ENCODE measurements at places on chromosomes 16 and 17. TPM values are rescaled to one million over a fixed set of nuclear protein-coding genes. Genes with fewer than 3 reads are reported as not detected.

- H3K36me3 ChIP-seq: no peaks in the 10 kb centered on the region
- DNase-seq: no peak
- peaks cover 31% of the 10 kb centered on the region for H3K4me1 ChIP-seq
- peaks cover 17% of the 10 kb centered on the region for H3K27me3 ChIP-seq
These were observed 4.4 kb downstream of the TEDC2 start for GRCh38 chr16:2464333-2464732.

- H3K27me3 ChIP-seq: no peaks in the 10 kb centered on the region
- H3K27ac ChIP-seq: no peak overlapping the region
- no peak for DNase-seq
- H3K36me3 ChIP-seq: no peaks in the 10 kb centered on the region
These were observed 460.4 kb upstream of the DYNLRB2 start for GRCh38 chr16:80080287-80080851.

The SLC12A3 gene
- total RNA-seq: 5.3 TPM

DNA sequence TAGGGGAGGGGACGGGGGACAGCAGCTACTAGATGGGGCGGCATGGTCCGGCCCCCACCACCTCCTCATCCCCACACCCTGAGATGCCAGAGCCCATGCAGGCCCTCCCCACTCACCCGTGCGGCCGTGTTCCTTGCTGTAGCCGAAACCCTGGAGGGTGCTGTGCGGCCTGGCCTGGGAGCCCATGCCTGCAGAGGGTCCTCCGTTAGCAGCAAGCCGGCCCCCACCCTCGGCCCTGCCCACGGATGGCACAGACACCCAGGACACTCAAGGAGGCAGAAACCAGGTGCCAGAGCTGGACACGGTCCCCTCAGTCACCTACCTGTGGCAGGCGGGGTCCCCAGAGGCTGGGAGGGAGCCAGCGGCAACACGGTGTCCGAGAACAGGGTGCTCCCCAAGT lies 5.5 kb downstream of the TEPSIN start:
- H3K27me3 ChIP-seq: no peaks in the 10 kb centered on the region
- no peak overlapping the region for H3K27ac ChIP-seq
- H3K4me3 ChIP-seq: no peak overlapping the region
- no peaks in the 10 kb centered on the region for H3K36me3 ChIP-seq

DNA sequence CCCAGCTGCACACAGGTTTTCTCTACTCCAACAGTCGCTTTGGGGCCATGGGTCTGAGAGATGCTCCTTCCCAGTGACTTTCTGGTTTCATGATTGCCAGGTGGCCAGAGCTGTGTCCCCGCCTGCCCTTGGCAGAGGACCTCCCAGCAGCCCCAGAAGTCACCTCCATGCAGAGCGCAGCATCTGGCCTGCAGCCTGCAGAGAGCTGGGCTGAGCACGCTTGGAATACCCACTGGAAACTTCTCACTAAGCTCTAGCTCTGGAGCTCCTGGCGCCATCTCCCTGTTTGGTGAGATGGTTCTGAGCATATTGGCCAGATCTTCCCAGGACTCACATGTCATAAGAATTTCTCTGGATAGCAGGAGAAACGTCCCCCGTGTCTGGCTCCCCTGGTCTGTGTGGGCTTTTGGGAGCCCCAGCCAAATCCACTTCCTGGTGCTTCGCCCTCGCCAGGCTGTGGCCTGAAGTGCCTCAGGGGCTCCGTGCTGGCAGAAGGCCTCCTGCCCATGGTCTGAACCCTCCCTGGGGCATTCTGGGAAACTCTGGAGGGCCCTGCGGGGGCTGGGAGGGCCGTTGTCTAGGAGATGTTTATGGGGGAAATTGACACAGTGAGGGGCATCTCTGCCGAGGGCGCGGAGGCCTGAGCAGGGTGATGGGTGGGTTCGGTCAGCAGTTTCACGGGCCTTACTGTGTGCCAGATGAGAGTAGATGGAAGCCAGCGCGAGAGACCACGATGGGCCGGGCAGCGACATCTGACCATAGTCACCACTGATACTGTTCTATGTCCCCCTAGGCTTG lies 73.2 kb upstream of the CIBAR2 start:
- no peaks in the 10 kb centered on the region for H3K27me3 ChIP-seq
- H3K4me1 ChIP-seq: no peaks in the 10 kb centered on the region
- no peak overlapping the region for H3K4me3 ChIP-seq
- no peak overlapping the region for H3K27ac ChIP-seq

The PYDC1 gene
- not detected for total RNA-seq

GRCh38 chr16:19186408-19186807 lies 18.4 kb downstream of the SYT17 start:
- no peak for DNase-seq
- no peak overlapping the region for H3K4me3 ChIP-seq
- H3K4me1 ChIP-seq: no peaks in the 10 kb centered on the region
- no peaks in the 10 kb centered on the region for H3K27me3 ChIP-seq
- H3K27ac ChIP-seq: no peak overlapping the region

DNA sequence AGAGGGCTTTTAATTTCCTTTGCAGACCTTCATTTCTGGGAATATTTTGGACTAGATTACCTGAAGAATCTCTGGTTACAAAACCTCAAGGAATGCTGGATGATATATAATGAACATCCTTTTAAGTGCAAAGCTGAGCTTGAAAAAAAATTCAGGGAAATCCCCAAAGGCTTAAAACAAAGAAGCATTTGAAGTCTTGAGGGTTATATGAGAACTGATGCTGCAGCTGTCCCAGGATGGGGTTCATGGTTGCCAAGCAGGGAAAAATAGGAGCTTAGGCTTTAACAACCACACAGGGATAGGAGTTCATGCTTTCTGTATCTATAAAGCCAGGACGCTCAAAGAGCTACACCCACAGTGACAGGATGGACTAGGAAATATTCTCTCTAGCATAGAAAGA lies 150.4 kb upstream of the IRX5 start:
- H3K27me3 ChIP-seq: no peaks in the 10 kb centered on the region
- DNase-seq: no peak
- no peaks in the 10 kb centered on the region for H3K4me1 ChIP-seq
- no peaks in the 10 kb centered on the region for H3K36me3 ChIP-seq
- no peak overlapping the region for H3K4me3 ChIP-seq

GRCh38 chr16:12447556-12447955 lies 356.1 kb downstream of the CPPED1 start:
- no peak overlapping the region for H3K27ac ChIP-seq
- no peak overlapping the region for H3K4me3 ChIP-seq
- no peaks in the 10 kb centered on the region for H3K4me1 ChIP-seq
- H3K36me3 ChIP-seq: peaks cover 21% of the 10 kb centered on the region

GRCh38 chr17:56297184-56297583 lies 143.9 kb downstream of the ANKFN1 start:
- no peak overlapping the region for H3K4me3 ChIP-seq
- H3K4me1 ChIP-seq: no peaks in the 10 kb centered on the region
- no peaks in the 10 kb centered on the region for H3K36me3 ChIP-seq
- H3K27me3 ChIP-seq: no peaks in the 10 kb centered on the region
- no peak for DNase-seq

GRCh38 chr16:75837681-75838080 lies 111.4 kb upstream of the CPHXL start:
- no peaks in the 10 kb centered on the region for H3K36me3 ChIP-seq
- H3K4me1 ChIP-seq: no peaks in the 10 kb centered on the region
- no peak overlapping the region for H3K4me3 ChIP-seq
- DNase-seq: no peak

- H3K4me3 ChIP-seq: no peak overlapping the region
- no peak for DNase-seq
- no peak overlapping the region for H3K27ac ChIP-seq
- no peaks in the 10 kb centered on the region for H3K4me1 ChIP-seq
These were observed 38.9 kb upstream of the RPL38 start for GRCh38 chr17:74164446-74165045.

- H3K27ac ChIP-seq: no peak overlapping the region
- no peaks in the 10 kb centered on the region for H3K36me3 ChIP-seq
- no peak overlapping the region for H3K4me3 ChIP-seq
- H3K27me3 ChIP-seq: no peaks in the 10 kb centered on the region
- H3K4me1 ChIP-seq: peaks cover 7% of the 10 kb centered on the region
- no peak for DNase-seq
These were observed 43.6 kb downstream of the RNF157 start for GRCh38 chr17:76196675-76197074.

GRCh38 chr17:51745993-51746392 lies 412.5 kb downstream of the CA10 start:
- no peaks in the 10 kb centered on the region for H3K36me3 ChIP-seq
- no peaks in the 10 kb centered on the region for H3K27me3 ChIP-seq
- H3K4me1 ChIP-seq: no peaks in the 10 kb centered on the region
- no peak for DNase-seq

DNA sequence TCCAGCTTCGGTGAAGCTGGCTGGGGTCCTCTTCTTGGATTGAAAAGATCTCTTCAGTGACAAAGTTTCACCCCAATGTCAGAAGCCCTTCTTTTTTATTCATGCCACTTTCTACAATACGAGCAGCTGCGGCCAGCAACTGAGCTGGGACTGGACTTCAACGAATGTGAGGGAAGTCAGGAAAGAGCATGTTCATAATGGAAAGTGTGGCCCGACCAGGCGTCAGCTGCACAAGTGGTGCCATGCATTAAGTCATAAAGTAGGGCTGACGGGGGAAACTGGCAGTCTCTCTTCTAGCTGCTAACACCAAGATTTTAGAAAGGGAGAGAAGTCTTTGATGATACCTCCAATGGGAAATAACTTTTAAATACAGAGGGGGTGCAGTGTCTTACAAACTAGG lies 192.6 kb downstream of the PARN start:
- DNase-seq: no peak
- no peak overlapping the region for H3K27ac ChIP-seq
- no peak overlapping the region for H3K4me3 ChIP-seq
- no peaks in the 10 kb centered on the region for H3K4me1 ChIP-seq
- no peaks in the 10 kb centered on the region for H3K27me3 ChIP-seq

DNA sequence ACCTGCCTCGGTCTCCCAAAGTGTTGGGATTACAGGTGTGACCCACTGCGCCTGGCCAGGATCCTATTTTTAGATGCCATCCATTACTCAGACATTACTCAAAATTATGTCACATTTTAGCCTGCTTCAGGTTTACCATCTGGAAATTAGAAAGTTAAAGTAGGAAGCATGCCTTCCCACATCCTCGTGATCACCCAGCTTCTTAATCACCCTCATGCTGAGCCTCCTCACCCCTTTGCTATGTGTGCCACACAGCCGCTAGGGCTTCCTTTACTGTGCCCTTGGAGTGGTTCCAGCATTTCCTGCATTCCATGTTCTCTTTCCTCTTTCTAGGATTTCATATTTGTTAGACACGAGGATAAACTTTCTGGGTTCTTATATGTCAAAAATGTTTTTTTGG lies 9.3 kb downstream of the ADORA2B start:
- no peak overlapping the region for H3K27ac ChIP-seq
- no peaks in the 10 kb centered on the region for H3K36me3 ChIP-seq

DNA sequence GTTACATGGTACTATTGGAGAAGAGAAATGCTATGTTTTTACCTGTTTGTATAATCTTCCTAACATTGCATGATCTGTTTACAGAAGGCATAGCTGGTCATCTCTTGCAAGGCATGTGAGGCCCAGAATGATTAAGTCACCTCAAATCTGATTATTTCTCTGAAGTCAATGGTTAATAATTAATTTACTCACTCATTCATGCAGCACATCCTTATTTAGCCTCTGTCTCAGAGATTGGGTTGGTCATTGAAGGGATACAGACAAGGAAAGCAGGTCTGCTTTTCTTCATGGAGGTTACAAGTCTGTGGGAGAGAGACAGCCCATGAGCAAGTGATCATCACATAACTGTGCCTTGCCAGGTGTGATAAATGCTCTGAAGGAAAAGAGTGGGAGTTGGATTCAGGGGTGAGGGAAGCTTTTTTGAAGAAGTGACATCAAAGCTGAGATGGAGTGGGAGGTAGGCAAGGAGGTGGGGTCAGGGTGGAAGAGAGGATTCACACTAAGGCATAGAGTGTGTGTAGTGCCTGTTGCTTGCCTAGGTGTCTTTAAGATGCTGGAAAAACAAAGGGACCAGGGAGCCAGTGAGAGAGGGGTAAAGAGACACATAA lies 16.3 kb upstream of the RBFOX1 start:
- DNase-seq: no peak
- H3K27ac ChIP-seq: no peak overlapping the region
- H3K4me3 ChIP-seq: no peak overlapping the region
- H3K4me1 ChIP-seq: no peaks in the 10 kb centered on the region
- H3K27me3 ChIP-seq: no peaks in the 10 kb centered on the region

DNA sequence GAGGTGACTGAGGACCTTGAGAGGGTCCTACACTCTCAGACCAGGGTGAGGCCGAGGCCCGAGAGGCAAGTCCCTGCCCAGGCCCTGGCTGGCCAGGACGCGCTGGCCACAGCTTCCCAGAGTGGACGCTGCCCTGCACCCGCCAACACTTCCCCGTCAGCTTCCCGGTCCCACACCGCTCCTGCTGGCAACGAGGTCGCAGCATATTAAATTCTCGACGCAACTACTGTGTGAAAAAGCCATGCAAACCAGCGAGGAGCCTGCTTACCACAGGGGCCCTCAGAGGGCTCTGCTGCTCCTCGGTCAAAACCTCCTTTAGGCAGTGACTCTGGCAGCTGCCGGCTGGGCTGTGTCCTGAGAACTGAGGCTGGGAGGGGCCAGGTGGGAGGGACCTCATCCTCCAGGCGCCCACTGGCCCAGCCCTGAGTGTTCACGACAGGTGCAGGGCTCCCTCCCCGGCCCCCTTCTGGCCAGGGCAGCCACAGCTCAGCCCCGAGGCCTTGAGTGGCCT lies 2.1 kb upstream of the TEX19 start:
- H3K36me3 ChIP-seq: no peaks in the 10 kb centered on the region
- no peak for DNase-seq
- H3K27me3 ChIP-seq: no peaks in the 10 kb centered on the region
- H3K27ac ChIP-seq: no peak overlapping the region
- H3K4me3 ChIP-seq: no peak overlapping the region
- peaks cover 3% of the 10 kb centered on the region for H3K4me1 ChIP-seq

The CCL8 gene
- not detected for total RNA-seq

The HAP1 gene
- total RNA-seq: 0.37 TPM

DNA sequence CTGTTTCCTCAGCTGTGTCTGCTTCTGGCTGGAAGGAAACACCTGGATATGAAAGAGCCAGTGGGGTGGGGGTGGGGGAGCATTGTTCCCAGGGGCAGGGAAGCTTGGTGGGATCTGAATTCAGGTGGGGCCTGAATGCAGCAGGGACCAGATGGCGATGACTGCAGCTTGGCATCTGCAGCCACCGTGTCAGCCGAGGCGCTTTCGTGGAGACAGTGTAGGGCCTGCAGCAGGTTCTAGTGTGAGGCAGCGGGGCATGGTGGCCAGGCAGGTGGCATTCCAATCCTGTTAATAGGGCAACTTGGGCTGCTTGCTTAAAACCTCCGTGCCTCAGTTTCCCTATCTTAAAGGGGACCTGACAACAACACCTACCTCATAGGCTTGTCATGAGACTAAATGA lies 1.7 kb downstream of the PIK3R6 start:
- H3K27ac ChIP-seq: no peak overlapping the region
- H3K27me3 ChIP-seq: no peaks in the 10 kb centered on the region

DNA sequence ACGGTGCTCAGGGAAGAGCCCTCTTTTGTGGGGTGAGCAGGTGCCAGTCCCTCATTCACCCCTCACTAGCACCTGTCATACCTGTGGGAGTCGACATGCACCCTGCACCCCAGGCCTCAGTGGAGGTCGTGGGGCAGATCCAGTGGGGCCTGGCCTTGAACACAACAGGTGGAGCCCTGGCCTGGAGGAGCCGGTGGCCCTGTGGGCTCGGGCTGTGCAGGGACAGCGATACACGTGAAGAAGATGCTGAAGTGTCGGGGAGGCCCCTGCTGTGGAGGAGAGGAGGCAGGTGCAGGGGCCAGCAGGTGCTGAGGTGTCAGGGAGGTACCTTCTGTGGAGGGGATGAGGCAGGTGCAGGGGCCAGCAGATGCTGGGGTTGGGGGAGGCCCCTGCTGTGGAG lies 31.8 kb downstream of the ZNF750 start:
- no peak overlapping the region for H3K4me3 ChIP-seq
- no peak for DNase-seq
- H3K27me3 ChIP-seq: no peaks in the 10 kb centered on the region
- peaks cover 16% of the 10 kb centered on the region for H3K36me3 ChIP-seq
- no peak overlapping the region for H3K27ac ChIP-seq

GRCh38 chr17:49602783-49603182 lies 27.1 kb downstream of the NXPH3 start:
- H3K27me3 ChIP-seq: no peaks in the 10 kb centered on the region
- H3K36me3 ChIP-seq: peaks cover 88% of the 10 kb centered on the region
- H3K4me3 ChIP-seq: no peak overlapping the region
